Activated naive CD8-positive, alpha-beta T cell treated with anti-CD3 and anti-CD28 coated beads, Interleukin-2, amount 50 U/mL, for 16 hours (primary cell): ENCODE measurements at places on chromosomes 6 and 20.

- DNase-seq = no peak
Observed at GRCh38 chr6:117463762-117464665, 18.5 kb upstream of the DCBLD1 start.

DNA sequence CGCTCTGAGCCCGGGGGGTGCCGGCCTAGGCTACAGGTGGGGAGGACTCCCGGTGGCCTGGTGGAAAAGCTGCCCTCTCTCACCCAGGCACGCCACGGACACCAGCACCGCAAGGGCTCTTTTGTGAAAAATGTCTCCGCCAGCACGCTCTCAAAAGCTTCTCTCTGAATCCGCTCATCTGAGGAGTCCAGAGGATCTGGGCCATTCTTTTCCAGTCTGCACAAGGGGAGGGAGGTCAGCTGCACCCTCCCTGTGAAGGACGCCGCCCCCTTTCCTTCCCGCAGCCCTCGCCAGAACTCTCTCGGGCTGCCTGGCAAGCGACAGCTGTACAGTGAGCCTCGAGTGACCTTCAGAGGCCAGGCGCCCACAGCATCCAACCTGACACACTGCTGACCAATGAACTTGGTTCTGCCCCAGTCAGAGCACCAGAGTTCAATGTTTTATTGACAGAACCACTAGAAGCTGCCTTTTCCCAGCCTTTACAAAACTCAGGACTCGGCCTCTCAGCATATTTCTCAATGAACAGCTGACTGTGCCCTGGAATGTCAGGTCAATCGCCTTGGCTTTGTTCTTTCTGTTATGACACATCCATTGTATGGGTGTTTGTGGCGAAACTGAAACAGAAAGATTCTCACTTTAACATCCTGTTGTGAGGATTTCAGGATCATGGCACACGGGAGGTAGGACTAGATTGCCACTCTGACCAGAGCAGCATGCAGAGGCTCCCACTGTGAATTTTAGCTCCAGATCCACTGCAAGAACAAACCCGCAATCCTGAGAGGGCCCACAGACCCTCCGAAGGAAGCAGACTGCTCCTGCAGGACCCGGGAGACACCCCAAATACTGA is 26.7 kb downstream of the SERPINB9 start:
- no peak for DNase-seq

DNA sequence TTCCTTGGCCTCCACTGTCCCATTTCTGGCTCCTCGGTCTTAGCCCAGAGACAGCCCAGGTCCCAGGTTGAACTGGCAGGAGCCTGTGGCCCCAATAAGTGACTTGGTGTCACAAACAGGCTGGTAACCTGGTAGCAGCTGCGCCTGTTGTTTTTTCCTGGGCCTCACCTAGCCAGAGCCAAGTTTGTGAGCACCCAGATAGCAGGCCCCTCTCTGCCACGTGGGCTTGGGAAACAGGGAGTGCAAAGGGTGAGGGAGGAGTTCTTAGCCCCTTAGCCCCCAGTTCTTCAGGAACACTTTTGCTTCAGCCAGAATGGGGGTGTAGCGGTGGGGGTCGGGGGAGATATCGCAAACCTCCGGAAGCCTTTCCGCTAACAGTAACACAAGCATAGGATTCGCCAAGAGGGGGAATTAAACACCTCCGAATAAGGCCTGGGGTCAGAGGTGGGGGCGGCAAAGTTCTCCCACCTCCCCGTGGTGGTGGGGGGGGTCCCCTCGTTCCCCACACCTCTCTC is 760 bp downstream of the C6orf132 start:
- no peak for DNase-seq

GRCh38 chr6:81901551-81901966 is 149.1 kb upstream of the TENT5A start:
- no peak for DNase-seq

- no peak for DNase-seq
Observed at GRCh38 chr6:160327981-160328380, 20.2 kb upstream of the SLC22A3 start.

DNA sequence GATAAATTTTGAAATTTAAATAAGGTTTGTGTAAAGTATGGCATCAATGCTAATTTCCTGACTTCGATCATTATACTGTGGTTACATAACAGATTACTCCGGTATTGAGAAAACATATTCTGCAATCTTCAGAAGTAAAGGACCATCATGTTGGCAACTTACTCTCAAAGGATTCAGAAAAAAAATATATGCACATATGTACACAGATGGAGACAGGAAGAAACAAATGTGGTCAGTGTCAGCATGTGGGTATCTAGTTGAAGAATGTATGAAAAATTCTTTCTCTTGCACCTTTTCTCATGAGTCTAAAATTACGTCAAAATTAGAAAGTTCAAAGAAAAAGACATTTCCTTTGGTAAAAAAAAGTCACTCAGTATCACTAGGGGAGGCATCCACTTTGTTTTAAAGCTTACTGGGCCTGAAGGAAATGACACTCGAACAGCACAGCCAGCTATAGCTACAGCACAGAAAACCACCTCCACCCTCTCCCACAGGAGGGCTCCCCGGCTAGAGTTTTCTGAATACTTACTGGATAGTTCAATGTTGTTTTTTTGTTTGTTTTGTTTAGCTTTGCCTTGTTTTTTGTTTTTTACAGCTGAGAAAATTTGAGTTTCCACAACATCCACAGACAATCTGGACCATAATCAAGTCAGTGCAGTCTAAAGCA is 317.2 kb upstream of the AGPAT4 start:
- DNase-seq = no peak

GRCh38 chr20:63863798-63864544 is 1.1 kb upstream of the TPD52L2 start:
- peak; percentile 54 for DNase-seq

- no peak for DNase-seq
Observed at GRCh38 chr6:116265041-116265829, 11.4 kb upstream of the TSPYL4 start.

- DNase-seq = no peak
Observed at GRCh38 chr6:113301651-113302050, 555.5 kb upstream of the MARCKS start.

GRCh38 chr6:25414168-25414567 is 135.0 kb downstream of the CARMIL1 start:
- no peak for DNase-seq

DNA sequence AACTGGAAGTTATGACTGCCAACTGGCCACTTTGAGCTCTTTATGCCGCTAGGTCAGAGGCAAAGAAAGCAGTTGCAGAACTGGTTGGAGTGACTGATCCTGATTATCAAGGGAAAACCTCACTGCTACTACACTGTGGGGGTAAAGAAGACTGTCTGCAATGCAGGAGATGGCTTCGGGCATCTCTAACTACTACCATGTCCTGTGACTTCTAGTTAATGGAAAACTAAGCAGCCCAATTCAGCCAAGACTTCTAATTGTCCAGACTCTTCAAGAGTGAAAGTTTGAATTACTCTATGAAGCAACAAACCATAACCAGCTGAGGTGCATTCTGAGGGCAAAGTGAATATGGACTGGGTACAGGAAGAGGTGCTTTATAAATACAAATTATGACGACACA is 773.6 kb upstream of the SLC35B3 start:
- no peak for DNase-seq

DNA sequence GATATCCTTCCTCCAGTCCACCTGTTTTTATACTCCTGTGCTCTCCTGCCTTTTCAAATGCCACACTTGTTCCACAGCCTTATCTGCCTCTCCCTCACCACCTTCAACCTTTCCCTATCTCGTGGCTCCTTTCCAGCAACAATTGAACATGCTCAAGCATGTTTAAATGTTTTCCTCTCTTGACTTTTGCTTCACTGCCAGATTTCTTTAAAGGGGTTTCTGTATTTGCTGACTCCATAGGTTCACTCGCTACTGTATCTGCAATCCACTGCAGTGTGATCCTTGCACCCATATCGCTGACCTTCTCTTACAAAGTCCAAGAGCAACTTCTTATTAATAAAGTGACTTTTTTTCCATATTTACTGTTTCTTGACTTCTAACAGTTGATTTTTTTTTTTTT is 11.2 kb upstream of the GMNN start:
- DNase-seq = no peak

- no peak for DNase-seq
Observed at GRCh38 chr6:95325916-95326315, 251.4 kb upstream of the MANEA start.
